ENCODE measurements at places on chromosomes 2 and 18.

DNA sequence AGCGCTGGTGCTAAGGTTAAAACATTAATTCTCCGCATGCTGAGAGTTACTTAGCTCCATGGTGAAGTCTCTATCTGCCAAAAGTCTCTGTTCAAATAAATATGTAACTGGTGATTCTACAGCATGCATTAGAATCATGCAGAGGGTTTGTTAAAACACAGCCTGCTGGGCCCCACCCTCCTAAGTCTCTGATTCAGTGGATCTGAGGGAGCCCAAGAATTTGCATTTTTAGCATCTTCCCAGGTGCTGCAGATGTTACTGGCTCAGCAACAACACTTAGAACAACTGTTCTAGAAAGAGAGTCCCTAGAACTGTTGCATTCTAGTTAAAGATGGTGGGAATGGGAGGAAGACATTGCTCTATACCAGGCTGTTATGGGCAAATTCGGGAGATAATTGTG lies 73.4 kb downstream of the DPP10 start:
- DNase-seq: no peak

GRCh38 chr2:2683606-2684224 lies 352.6 kb upstream of the MYT1L start:
- DNase-seq: no peak

- no peak for DNase-seq
Observed at GRCh38 chr2:240655931-240656886, 26.5 kb downstream of the AQP12B start.

DNA sequence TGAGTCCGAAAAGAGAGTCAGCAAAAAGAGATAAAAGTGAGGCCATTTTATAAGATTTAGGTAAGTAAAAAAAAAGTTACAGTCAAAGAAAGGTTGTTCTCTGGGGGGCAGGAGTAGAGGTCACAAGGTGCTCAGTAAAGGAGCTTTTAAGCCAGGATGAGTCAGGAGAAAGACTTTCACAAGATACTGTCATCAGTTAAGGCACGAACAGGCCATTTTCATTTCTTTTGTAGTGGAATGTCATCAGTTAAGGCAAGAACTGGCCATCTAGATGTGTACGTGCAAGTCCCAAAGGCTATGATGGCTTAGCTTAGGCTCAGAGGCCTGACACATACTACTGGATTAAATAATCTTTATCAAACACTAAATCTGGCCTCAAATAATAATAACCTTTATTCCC lies 1207.3 kb upstream of the FAM98A start:
- no peak for DNase-seq

DNA sequence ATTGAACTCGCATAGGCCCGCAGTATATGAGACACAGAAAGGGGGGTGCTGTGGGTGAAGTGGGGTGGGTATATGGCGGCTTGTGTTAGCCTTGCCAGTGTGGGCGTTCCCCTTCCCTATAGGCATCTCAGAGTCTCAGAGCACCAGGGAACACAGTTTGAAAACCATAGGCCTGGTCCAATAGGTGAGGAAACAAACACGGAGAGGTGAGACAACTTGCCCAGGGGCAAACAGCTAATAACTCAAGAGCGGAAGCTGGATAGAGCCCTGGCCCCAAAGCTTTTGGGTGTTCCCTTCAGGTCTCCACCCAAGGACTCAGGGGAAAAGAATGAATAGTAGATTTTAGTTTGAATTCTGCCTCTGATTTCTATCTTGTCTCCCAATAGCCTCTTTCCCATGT lies 7.9 kb downstream of the LIPG start:
- no peak for DNase-seq

DNA sequence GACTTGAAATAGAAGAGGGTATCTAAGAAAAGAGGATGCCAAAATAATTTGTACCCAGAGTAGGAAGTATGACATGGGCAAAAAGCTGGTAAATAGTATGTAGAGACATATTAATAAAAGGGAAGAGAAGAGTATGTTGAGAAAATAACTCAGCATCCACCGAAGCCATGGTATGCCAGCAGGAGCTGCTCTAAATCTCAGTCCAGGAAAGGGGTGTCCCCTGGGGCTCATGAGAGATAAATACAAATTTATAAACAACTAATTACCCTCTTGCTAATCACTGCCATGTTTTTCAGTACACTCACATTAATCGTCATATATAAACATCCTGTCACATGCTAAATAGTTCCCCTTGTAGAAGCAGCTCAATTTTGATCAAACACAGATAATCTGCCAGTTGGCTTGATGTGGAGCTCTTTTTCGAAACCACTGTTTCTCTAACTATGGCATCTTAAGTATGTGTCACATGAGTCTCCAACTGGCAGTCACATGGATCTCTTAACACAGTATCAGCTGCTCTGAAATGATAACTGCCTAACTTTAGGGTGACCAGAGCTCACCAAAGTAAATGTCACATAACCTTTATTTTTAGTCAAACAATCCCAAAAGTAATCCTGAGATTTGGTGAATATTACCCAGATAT lies 31.9 kb downstream of the EXOC6B start:
- no peak for DNase-seq

GRCh38 chr2:25602333-25602723 lies 71.0 kb downstream of the DTNB start:
- DNase-seq: no peak

DNA sequence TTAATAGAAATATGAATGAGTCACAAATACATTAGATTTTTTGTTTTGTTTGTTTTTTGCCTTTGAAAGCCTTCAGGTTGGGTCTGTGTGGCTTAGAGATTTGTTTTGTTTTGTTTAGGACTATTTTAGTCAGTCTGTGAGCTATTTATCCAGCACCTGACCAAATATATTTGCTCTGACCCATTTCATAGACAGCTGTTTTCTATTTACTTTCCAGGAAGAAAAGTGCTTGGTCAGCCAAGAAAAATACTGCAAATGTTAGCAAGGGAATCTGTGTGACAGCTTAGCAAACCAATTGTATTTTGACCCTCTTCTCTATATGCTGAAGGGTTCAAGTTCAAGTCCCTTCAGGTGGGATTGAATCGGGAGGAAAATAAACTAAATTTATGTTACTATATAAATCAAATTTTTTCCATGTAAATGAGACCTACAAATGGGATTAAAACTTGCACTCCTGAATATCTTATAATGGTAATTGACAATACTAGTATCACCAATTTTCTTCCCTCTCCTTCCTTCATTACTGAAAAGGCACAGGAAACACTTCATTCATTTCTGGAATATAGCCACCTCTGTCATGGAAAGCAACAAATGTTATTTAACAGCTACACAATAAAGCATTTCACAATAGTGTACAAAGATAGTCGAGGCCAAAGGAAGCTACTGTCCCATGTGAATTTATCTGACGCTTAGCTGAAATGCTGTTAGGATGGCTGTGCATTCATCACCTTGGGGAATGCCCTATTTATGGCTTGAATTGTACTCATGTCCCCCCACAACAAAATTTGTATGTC lies 23.1 kb upstream of the KLF7 start:
- no peak for DNase-seq

DNA sequence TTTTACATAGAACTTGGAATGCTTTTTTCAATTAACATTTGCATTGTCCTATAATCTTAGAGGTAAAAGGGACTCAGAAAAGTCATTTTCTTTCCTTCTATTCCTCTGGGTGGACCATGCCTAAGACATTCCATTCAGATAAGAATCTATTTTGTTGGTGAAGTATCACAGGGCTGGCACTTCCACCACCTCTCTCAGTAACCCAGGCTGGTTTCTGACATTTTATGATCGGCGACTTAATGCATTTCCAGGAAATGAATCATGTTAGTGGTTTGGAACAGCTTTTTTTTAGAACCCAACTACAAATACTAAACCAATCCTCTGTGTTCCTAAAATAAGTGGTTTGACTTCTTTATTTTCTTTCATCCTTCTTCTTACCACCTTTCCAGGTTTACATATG lies 27.0 kb downstream of the GAD1 start:
- no peak for DNase-seq

DNA sequence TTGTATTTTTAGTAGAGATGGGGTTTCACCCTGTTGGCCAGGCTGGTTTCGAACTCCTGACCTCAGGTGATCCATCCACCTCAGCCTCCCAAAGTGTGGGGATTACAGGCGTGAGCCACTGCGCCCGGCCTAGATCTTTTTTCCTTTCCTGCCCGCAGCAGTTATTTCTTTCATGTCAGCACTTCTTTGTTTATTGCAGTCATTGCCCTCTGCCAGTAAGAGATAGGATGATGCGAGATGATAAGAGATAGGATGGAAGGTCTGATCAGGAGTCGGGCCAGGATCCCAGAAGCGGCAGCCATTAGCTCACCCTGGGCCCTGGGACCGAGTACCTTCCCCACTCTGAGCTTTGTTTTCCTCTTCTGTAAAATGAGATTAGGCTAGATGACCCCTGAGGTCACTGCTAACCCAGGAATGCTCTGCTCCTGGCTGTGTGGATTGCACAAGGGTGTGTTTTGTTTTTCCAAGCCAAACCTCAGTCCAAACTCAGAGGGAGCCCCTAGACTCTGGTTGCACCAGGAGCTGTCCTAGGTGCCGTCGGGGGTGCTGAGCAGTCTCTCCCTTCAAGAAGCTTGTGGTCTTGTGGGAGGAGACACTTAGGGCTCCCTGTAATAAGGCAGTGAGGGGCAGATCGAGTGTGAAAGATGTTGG lies 63.3 kb downstream of the LPIN1 start:
- DNase-seq: no peak

DNA sequence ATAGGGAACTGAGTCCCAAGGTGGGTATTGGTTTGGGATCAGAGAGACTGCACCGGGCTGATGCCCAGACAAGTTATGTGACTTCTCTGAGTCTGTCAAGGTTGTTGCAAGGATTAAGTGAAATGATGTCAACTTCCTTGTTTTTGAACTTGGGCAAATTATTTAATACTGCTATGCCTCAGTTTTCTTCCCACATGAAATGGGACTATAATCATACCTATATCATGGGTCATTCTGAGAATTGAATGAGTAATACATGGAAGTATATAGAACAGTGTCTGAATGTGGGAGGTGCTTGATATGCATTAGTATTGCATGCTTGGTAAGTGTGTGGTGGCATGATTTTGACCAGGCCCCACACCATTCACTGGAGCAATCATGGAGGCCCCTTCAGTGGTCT lies 99.0 kb downstream of the PRKCE start:
- DNase-seq: no peak

DNA sequence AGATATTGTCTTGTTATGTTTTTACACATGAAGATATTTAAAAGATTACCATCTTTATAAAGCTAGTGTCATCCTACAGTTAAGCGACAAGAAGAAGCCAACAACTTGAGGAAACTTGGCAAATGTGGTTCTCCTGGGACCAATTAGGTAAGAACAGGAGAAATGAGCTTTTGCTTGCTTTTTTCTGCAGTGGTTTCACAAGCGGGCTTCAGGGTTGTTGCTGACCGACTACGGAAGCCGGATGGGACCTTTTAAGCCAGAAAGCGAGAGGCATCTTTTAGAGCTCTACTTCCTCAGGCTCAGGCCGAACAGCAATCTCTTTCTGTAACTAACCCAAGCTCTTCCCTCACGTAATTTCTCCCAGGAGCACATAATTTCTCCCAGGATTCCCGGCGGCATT lies 256.5 kb downstream of the CNTNAP5 start:
- DNase-seq: no peak

DNA sequence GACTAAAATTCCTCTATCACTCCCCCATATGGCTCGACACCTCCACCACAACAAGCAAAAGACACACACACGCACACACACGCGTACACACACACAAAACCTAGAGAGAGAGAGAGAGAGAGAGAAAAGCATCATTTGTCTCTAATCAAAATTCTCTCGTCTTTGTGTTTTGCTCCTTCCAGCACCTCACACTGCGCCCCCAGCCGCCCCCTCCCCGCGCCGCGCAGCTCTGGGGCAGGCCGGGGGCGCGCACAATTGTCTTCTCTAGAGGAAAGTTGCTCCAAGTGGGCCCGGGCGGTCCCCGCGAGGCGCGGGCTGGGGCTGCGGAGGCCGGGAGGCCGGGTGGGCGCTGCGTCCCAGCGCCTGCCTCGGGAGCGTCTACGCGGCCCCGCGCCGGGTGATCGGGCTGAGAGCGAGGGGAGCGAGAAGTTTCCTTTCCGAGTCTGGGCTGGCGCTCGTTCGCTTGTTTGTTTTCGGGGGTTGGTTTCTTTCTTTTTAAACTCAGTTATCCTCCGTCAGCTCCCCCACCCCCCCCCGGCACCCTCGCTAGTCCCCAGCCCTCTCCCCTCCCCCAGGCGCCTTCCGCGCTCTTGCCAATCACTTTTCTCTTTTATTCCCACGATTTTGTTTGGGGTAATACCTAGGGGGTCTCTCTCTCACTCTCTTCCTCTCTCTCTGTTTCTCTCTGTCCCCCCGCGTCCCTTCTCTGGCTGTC lies 4.1 kb downstream of the ZEB2 start:
- DNase-seq: no peak

DNA sequence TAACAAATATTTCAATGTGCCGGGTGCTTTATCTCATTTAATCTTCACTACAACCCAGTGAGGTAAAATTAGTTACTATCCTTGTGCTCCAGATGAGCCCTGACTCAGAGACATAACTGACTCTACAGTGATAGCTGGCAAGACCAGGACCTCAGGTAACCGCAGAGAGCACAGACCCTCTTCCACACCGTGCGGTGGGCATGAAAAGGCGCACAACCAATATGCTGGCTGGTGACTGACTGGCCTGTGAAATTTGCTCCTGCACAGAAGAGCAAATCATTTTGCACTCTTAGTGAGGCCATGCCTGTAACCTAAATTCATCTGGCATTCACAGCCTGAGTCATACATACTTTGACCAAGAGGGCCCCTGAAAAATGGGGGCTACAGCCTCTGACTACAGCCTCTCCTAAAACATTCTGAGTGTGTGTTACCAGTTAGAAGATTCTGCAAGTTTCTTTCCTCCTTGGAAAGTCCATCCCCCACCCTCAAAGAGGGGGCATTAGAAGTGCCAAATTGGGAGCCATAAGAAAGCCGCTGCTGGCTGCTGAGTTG lies 22.4 kb upstream of the MSGN1 start:
- no peak for DNase-seq

- DNase-seq: no peak
Observed at GRCh38 chr2:47063538-47063930, 91.6 kb downstream of the STPG4 start.

DNA sequence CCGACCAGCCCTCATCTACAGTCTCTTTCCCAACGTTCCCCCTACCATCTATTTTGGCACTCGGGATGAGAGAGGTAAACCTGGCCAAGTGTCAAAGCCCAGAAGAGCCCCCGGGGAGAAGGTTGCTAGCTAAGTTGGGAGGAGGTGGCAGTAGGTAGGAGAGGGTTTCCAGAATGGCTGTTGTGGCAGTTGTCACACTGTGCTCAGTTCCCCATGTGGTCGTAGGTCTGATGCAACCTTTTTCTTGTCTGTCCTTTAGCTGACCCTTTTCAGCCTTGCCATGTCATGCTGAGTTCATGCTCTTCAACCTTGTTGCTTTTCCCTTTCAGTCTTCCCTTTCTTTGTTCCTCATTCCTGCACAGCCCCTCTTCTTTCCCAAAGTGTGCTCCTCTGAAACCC lies 34.5 kb downstream of the TTLL4 start:
- DNase-seq: no peak
